ENCODE measurements at places on chromosomes 1 and 21.

- no peak for DNase-seq
These were observed 1.1 kb upstream of the POU3F1 start for GRCh38 chr1:38047603-38048141.

DNA sequence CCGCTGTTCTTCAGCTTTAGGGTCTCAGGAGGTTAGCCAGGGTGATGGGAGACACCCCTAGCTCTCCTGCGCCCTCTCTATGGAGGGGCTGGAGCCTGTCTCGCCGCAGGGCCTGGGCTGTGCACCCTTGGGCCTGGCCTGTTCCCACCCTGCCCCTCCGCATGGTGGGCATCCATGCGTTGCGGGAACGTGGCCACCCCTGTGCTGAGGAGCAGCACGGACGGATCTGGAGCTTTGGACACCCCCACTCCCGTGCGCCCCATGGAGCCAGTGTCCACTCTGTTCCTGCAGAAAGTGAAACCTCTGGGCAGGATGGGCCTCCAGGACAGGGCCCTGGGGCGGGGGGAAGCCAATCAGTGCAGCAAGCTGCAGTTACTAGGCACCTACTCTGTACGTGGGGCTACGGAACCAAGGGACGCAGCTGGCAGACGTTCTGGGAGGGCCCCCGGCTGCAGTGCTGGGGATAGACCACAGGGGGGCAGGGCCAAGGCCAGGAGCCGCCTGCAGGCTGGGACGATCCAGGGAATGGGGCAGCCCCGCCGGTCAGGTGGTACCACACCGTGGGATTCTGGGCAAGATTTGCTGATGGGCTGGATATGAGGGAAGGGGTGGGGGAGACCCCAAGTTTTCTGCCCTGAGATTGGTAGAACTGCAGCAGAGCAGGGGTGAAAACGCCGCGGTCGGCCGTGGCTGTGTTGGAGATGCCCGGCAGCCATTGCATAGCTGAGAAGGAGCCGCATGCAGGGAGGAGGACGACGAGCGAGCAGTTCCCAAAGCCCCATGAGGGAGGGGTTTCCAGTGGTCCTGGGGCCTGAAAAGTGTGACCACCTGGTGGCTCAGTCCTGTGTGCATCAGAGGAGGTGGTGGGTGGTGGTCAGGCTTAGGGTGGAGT lies 43.3 kb downstream of the TP73 start:
- no peak for DNase-seq

DNA sequence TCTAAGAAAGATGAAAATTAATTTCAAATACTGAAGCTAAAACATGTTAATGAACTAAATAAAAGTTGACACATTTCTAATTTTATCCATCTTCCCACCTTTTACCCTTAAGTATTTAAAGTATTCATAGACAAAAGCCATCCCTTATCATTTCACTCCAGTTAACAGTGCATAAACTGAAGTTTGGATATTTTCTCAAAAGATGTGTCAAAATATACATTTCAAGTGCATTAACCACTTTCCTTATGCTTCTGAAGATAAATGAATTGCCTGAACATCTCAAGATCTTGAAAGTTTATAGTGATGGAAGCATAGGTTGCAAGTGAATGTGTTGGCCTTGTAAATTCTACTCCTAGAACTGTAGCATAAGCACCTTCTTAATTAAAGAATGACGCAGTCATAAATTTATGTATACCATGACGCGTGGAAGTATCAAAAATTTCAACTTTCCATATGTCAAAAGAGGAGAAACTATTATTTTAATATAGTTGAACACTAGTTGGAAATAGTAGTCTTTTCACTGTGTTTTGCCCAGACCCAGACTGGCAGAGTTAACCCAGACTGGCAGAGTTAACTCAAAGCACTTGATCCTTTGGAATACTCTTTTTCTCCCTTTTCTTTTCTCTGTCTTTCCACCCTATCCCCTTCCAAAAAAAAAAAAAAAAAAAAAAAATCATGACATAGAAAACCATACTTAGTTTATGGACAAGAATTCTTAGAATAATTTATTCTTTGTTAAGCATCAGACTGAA lies 282.6 kb upstream of the C1orf105 start:
- DNase-seq = no peak

GRCh38 chr1:10868599-10868965 lies 72.1 kb upstream of the CASZ1 start:
- no peak for DNase-seq

DNA sequence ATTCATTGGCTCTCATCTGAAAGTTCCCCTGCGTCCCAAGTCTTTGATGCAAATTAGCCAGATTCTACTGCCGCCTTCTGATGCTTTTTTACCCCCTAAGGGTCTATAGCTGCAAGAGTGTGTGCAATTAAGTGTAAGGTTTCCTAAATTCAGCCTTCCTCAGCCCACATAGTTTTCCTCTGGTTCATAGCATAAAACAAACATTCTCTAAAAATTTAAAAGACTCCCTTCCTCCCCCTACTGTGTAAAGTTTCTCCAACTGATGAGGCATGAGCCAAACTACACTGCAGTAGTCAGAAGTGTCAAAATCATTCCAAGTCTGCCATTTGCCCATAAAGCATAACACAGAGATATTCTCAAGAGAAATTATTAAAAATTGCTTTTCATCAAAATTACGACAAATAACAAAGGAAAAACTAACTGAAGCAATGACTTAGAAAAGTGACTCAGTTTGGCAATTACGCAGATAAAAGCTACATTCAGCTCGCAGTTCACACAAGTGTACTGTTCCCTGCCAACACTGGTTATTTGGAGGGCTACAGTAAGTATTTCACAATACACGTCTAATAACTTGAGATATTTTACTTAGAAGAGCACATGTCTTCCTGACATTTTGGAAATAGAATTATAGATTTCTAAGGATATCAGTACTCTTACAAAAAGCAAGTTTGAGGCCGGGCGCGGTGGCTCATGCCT lies 15.4 kb downstream of the KCNH1 start:
- no peak for DNase-seq

Data from stimulated activated CD8-positive, alpha-beta memory T cell treated with anti-CD3 and anti-CD28 coated beads, Interleukin-15, amount 100 ng/mL, for 4 hours (primary cell).